CD4-positive, alpha-beta T cell treated with Interferon gamma for 1 hour (primary cell): ENCODE measurements at places on chromosomes 7 and 10.
A peak's percentile ranks its signal among the peaks of the same experiment; 100 is the strongest.

GRCh38 chr7:94648731-94649130 lies 7.2 kb downstream of the SGCE start:
- DNase-seq: no peak

DNA sequence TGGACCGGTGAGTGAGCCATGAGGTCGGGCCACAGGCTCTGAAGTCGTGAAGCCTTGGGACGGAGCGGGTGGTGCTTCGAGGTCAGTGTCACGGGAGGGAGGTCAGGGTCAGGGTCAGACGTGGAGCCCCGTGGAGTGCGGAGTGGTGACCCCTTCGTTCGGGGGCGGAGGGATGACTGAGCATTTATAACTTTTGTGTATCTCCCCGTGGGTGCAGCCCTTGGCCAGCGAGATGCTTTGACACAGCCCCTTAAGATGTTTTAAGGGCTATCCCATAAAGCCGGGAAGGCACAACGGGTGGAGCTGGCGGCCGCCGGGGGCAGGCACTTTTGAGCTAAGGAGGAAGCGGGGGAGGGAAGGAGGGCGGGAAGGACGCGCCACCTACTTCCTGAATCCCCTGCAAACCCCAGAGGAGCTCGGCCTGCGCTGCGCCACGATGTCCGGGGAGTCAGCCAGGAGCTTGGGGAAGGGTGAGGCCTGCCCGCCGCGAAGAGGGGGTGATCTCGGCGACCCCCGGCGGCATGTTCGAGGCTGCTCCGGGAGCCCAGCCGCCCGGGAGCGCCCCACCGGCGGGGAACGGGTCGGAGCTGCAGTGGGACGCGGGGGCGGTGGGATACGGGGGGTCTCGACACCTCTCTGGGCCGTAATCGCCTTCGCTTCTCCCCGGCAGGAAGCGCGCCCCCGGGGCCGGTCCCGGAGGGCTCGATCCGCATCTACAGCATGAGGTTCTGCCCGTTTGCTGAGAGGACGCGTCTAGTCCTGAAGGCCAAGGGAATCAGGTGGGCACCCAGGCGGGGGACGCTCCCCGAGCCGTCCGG lies at the start of gene GSTO1:
Gene GSTO1, plus strand, starts transcription at position 400 of the 818 bp plus-strand sequence. Its CDS starts 37 bp downstream, at position 437.
- peak; percentile 64 for DNase-seq

- DNase-seq: no peak
Observed at GRCh38 chr7:138564365-138564764, 104.3 kb downstream of the TRIM24 start.

GRCh38 chr10:131513901-131514300 lies 202.4 kb upstream of the TCERG1L start:
- no peak for DNase-seq

GRCh38 chr7:131653418-131654248 lies 97.2 kb upstream of the PODXL start:
- no peak for DNase-seq

DNA sequence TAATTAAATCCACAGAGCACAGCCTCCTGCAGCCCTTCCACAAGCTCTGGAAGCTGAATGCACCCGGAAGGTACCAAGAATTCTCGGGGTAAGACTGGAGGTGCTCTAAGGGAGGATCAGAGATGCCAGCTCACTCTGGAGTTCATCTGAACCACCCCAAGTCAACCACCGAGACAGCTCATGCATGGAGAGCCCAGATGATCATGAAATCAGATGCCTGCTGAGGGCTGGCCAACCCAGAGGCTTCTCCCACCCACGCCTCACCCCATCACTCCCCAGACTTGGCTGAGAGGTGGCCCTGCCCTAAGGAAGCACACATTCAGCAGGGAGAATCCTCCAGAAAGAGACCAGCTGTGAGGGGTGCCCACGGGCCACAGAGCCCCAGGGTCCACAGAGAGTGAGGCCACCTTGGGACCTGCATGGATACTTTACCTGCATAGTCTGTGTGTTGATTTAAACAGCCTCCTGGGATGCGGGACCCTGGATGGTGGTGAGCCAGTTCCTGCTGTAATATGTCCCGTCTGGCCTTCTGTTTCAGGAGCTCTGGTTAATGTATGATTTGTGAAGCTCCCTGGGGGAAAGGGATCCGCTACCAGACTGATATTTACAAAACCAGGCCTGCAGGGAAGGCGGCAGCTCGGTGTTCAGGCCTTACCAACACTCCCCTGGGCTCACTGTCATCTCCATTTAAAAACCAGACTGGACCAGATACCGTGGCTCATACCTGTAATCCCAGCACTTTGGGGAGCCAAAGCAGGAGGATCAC lies 64.9 kb downstream of the INSIG1 start:
- no peak for DNase-seq

DNA sequence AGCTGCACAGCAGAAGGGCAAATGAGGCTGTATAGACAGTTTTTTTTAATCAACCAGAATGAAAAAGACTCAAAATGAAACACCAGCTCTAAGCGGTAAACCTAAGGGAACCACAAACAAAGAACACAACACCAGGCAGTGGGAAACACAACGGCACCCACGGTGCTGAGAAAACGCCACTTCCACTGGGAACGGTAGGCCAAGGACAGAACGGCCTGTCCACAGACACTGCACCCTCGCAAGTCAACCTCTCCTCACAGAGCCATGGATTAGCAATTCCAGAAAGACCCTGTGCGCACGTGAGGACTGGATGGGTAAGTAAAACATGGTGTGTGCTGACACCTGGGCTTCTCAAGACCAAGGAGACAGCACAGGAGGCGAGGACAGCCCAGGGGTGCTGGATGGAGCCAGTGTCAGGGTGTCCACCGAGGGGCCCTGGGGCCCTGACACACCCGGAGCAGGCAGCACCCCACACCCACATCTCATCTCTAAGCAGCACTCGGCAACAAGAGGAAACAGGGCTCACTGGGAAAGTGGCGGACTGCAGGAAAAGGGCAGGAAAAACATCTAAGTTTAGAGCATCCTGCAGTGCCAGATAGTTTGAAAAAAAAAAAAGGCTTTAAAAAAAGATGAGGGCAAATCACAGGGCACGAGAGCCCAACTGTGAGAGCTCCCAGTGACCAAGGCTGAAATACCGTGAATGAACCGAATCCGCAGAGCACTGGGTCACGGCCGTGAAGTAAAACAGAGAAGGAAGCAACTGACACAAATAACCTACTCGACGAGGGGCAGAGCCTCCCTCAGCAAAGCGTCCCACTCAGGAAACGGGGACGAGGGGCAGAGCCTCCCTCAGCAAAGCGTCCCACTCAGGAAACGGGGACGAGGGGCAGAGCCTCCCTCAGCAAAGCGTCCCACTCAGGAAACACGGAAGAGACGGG lies 120.2 kb downstream of the MAD1L1 start:
- DNase-seq: no peak
